ENCODE measurements at places on chromosomes 5 and 9.

DNA sequence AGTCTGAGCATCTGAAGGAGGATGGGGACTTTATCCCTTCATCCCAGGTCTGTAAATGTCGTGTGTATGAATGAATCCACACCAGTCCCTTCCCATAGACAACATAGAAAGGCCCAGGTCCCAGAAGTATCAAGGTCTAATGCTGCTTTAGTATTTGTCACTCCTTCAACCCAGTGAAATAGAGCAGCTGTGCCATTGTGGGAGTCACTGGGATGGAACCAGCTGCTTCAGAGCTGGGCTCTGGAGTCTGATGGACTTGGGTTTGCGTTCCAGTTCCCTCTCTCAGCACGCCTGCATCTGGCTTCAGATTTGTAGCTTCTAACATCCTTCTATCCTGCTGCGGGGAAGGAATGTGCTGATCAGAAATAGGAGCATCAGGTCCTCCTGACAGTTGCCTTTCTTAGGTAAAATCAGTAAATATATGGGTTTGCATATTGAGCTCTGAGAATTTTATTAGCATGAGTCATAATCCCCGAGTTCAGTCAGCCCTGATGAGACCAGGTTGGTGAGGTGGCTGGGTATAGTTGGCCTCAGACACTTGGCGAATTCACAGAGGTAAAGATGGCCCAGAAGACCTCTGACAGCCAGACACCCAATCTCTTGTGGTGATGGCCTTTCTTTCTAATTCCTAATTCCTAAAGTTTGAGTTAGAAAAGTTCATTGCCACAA is 10.1 kb downstream of the ACO1 start:
- no peak for DNase-seq

- DNase-seq = no peak
Measured at GRCh38 chr5:76794871-76795270, 24.0 kb upstream of the F2RL1 start.

- no peak for DNase-seq
Measured at GRCh38 chr9:121371495-121372061, 1.5 kb upstream of the STOM start.

- DNase-seq = no peak
Measured at GRCh38 chr5:168648576-168648975, 69.4 kb upstream of the PANK3 start.

- DNase-seq = no peak
Measured at GRCh38 chr9:75937521-75938258, 47.2 kb downstream of the PCSK5 start.

DNA sequence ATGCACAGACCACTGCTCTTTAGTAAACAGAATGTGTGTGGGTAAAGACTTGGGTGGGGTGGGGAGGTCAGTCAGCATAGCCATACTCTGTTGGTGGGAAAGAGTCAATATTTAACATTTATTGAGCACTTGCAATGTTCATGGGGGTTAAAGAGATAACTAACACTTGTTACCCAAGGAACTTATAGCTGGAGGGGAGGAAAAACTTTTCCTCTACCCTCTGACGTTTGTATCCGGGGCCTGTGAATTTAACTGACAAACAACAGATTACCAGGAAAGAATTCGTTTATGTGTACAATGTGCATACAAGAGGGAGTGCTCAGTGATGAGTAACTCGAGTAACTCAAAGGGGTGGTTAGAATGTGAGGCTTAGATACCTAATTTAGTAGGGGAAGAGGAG is 6.8 kb upstream of the CLINT1 start:
- no peak for DNase-seq

DNA sequence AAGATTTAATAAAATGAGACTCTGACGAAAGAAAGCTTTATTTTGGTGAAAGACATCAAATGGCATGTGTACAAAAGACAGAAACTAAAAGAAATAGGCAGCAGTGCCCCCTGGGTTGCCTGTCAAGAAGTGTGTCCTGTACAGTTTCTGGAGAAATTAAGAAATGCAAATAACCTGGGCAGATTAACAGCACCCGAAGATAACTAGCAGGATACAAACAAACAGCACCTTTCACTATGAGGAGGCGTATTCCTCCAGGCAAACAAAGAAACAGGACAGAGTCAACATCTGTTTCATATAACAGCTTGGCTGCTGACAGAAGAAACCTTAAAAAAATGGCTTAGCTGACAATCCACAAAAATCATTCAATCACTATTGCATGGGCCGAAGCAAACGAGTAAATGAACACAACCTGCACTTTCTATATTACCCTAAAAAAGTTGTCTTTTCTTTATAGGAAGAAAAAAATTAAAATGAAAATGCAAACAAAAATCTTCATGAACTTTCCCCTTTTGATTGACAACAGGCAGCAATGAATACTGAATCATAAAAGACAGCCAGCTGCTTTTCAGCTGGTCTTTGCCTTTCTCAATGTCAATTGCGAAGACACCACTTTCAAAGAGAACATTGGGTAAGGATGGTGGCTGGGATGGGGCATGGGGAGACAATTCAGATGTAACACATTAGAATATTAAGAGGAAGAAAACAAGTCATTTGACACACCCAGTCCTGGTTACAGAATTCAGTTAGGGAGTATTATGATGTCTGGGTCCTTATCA is 162.1 kb downstream of the ARL15 start:
- DNase-seq = no peak

- no peak for DNase-seq
Measured at GRCh38 chr9:136644343-136644592, 18.4 kb upstream of the EGFL7 start.

GRCh38 chr5:135269931-135270421 is 129.1 kb downstream of the MACROH2A1 start:
- no peak for DNase-seq

GRCh38 chr5:68002836-68003235 is 212.7 kb upstream of the PIK3R1 start:
- no peak for DNase-seq

GRCh38 chr9:35313916-35314315 is 152.1 kb downstream of the UNC13B start:
- no peak for DNase-seq

DNA sequence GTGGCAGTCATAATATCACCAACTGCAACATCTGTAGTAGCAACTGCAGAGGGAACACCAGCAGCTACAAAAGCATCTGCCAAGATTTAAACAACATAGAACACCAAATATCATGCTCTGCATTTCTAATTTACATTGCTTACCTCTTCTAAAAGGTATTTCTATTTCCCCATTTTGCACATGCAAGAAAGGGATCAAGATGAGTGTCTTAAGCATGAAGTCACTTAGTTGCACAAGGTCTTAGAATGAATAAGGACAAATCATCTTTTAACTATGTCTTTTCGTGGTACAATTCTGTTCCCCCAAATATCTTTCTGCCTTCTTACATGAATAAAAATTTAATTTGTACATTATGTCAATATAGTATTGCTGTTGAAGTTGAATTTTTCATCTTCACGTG is 1746.4 kb downstream of the EFNA5 start:
- no peak for DNase-seq

DNA sequence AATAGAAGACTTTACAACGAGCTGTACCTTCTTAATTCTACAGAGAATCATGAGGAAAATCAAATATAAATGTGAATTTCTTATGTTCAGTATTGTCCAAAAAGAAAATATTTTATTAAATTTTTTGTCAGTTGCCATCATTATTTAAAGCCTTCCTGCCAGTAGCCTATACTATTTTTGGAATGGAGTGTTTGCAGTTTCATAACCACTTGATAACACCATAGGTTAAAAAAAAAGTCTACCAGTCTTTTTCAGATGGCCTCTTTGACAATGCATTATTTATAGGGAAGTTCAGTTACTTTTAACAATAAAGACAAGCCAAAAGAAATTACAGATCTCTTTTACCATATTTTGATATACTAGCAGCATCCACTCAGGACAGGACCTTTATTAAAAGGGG is 80.3 kb upstream of the CCDC152 start:
- DNase-seq = no peak

DNA sequence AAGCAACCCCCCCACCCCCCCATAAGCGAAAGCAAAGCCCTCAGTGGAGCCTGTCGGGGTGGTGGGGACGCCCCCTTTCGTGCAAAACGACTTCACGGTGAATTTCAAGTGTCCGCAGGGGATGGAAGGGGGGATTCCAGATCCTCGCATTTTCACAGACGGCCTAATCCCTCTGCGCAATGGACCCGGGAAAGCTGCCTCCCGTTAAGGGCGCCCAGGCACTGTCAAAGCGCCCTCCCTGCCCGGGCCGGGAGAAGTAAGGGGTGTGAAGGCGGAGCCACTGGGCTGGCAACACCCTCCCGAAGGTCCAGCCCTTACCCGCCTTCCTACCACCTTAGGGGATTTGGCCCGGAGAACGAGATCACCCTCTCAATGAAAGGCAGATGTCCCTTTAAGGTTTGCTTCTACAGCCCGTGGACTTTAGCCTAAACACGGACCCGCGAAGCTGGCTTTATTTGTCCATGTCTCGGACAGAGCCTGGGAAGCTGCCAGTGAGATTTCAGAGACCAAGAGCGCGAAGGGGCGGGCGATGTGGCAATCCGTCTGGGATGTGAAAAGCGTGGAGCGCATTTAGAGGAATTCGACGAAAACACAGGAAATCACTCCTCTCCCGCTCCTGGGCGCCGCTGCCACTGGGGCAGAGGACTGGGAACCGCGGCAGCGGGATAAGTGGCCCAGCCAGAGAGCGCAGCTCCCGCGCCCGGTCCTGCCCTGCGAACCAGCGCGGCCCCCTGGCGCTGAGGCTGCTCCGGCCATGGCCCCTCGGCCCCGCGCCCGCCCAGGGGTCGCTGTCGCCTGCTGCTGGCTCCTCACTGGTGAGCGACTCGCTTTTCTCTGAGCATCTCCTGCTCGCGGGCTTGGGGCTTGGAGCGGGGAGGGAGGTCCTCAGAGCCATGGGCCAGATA is at the start of the genes ITGA1 and PELO:
Gene ITGA1 (plus strand): TSS at position 317 of the 905 bp plus-strand sequence. CDS start 438 bp downstream, at position 755.
Gene PELO (plus strand): TSS at position 317 of the 905 bp plus-strand sequence. CDS start 12,479 bp downstream, outside the sequence.
- DNase-seq = no peak

- DNase-seq = no peak
Measured at GRCh38 chr9:124008694-124009530, 2.7 kb upstream of the LHX2 start.

GRCh38 chr9:5714501-5715401 is 85.8 kb downstream of the RIC1 start:
- no peak for DNase-seq

DNA sequence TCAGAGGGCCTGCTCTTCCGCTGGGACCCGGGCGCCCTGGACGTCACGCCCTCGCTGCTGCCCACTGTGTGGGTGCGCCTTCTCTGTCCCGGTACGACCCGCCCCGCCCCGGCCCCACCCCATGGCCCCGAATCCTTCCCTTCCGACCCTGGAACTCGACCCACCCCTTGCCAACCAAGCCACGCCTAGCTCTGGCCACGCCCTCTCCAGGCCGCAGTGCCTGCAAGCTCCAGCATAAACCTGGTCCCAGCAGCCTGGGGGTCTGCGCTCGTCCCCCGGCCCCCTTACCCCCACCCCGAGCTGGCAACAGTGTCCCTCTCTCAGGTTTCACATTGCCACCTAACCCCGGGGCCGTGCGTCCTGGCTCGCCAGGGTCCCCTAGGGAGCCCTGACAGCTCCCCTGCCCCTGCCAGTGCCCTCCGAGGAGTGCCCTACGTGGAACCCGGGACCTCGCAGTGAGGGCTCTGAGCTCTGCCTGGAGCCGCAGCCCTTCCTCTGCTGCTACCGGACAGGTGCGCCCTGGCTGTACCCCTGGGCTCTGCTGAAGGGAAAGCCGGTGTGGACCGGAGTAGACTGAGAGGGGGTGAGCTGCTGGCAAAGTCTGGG is 3.4 kb downstream of the ADGRD2 start:
- no peak for DNase-seq

GRCh38 chr9:128903871-128904620 is 16.7 kb upstream of the PHYHD1 start:
- DNase-seq = no peak

DNA sequence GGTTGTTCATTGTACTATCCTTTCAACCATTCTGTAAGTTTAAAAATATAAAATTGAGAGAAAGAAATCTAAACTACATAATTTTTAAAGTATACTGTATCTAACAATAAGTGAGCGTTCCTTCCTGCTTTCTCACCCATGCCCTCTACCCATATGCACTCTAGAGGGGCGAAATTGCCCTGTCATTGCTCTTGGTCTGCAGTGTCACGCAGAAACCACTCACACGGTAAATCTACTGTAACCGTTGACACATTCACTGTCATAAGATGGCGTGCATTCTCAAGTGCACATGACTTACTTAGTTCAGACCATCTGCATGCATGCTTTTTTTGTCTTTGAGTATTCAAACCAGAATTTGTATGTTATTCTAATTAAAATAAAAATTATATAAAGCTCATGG is 55.7 kb upstream of the NIPBL start:
- DNase-seq = no peak

DNA sequence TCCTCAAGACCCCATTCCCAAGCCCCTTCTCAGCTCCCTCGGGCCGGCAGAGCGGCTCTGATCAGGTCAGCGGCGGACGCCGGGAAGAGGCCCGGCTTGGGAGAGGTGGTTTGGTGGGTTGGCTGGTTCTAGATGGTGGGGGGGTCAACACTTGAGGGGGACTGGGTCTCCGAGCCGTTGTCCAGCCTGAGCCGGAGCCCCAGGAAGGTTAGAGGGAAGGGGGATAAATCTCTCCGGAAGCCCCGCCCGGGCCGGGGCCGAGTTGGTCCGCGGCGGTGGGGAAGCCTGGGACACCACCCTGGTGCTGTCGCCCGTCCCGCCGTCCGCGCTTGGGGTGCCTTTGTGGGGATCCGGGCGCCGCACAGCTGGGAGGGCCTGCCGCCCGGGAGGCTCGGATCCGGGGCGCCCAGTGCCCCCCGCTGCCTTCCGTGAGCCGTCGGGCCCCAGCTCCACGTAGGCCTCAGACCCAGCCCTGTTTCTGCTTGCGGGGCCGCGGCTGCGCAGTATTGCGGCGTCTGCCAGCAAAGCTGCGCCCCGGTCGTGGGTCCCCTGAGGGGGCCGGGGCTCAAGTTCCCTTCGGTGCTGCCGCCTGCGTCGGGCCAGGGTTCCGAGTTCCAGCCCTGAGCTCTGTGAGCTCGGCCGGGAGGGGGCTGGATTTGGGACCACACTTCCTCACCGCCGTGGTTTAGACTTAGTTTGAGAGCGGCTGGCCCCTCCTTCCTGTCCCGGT is 542 bp upstream of the TRIM52 start:
- peak; percentile 45 for DNase-seq

DNA sequence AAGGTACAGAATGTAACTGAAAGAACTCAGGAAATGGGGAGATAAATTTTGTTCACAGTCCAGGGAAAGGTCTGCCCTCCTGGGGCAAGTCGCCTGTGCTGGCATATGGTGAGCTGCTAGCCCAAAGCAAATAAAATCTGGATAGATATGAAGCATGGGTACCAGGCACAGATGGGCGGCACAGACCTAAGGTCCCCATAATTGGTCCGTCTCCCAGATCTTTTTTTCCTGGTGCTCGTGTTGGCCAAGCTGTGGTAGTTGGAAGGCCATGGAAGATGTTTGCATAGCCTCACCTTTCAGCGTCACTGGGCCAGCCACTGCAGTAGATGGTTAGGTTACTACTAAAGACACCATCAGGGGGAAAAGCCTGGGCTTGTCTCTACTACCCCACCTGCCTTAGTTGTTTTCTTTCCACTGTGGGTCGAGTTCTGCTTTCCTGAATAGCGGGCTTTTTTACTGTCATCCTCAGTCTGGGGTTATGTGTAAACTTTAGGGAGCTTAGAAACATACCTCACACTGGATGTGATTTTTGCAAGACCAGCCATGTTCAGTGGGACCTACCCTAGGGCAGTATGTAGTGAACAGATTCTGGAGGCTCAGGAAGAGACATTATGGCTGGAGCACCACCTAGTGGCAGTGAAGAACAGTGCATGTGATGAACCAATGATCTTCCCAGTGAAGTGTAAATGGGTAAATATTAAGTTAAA is 24.2 kb upstream of the GLRX start:
- DNase-seq = peak; percentile 51
